ENCODE measurements at places on chromosomes 6 and 20.

DNA sequence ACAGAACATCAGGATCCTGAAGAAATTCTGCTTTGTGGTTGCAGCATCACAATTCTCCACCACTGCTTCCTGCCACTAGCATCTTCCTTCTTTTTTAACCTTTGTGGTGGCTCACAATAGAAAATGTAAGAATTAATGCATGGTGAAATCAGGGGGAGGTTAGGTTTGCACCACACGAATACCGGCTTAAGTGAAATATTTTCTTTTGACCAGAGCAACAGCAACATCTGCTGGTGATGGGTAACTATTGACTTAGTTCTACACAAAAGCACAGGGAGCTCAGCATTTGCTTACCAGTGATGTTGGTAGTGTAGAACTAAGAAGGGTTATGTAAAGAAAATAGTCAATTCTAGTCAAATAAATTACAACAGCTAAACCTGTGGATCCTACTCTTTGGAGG lies 280.5 kb downstream of the SYNE1 start:
- peak; percentile 39 for DNase-seq

DNA sequence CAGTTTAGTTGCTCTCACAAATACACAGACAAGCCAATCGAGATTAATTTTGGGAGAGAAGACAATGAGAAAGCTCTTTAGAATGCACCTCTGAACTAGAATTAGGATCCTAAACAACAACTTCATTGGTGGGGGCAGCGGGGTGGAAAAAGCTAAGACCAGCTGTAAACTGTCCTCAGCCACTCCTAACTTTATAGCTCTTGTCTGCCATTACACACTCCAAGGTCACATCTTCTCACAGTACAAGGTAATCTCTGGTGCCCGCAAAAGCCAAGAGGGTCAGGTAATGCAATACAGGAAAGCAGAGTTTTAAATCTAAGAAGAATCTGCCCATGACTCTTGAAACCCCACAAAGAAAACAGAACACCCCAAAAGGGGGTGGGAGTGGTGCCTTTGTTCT lies 17.8 kb upstream of the IL22RA2 start:
- no peak for DNase-seq

DNA sequence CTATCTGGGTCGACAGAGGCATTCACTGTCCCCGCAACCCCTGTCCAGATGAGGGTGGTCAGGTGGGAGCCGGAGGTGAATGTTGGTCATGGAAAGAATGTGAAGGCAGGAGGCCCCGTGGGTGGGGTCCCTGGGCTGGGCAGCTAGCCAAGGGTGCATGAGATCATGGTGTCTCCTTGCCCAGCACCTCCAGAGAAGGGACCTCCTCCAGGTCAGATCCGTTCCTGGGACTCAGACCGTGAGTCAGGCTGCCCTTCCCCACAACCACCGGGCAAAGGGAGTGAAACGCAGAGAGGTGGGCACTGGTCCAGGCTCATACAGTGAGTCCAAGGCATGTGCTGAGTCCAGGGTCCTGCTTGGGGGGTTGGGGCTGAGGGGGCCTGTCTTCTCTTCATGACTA lies 3.5 kb downstream of the FOXS1 start:
- no peak for DNase-seq

GRCh38 chr6:165732696-165733488 lies 69.9 kb upstream of the PDE10A start:
- DNase-seq: no peak

DNA sequence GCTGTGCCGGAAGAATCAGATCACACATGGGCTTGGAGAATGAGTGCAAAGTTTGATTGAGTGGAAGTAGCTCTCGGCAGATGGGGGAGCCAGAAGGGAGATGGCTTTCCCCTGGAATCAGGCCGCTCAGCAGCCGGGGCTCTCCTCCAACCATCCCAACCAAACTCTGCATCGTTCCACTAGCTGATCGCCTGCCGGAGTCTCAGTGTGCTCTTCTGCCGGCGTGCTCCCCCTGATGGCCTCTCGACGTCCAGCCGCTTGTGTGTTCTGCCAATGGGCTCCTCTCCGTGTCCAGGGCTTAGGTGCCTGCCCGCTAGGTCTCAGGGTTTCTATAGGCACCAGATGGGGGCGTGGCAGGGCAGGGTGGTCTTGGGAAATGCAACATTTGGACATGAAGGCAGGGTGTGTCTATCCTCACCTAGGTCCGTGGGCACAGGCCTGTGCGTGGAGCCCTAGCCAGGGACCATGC lies 4.9 kb upstream of the BIRC7 start:
- no peak for DNase-seq

All from activated CD8-positive, alpha-beta T cell treated with anti-CD3 and anti-CD28 coated beads, Interleukin-2, amount 10 ng/mL, durations not matched to agents 7 days and 5 days (primary cell).